ENCODE measurements at places on chromosomes 7 and 10.

DNA sequence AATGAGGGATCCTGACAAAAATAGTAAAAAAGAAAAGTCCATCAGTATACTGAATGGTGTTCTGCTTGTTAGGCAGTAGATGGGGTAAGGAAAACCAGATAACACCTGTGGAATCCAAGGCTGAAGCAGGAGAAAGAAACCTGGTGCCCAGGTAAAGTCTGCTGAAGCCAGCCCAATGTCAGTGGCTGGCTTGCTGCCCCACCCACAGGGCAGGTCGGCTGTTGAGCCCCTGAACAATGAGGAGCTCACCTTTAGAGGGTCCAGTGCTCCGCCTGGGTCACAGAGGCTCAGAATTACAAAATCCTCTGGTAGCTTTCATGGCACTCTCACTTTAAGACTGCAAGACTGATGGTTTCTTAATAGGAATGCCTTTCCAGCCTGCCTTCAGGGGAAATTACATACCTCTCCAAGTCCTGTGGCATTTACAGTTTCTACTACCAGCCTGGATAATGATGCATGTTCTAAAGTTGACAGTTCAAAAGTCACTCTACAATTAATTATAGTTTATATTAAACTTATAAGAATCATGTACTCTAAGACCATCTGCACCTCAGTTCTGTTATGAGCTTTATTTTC lies 23.8 kb downstream of the DHX32 start:
- DNase-seq = no peak

GRCh38 chr7:68770649-68771048 lies 827.6 kb upstream of the AUTS2 start:
- DNase-seq = no peak

DNA sequence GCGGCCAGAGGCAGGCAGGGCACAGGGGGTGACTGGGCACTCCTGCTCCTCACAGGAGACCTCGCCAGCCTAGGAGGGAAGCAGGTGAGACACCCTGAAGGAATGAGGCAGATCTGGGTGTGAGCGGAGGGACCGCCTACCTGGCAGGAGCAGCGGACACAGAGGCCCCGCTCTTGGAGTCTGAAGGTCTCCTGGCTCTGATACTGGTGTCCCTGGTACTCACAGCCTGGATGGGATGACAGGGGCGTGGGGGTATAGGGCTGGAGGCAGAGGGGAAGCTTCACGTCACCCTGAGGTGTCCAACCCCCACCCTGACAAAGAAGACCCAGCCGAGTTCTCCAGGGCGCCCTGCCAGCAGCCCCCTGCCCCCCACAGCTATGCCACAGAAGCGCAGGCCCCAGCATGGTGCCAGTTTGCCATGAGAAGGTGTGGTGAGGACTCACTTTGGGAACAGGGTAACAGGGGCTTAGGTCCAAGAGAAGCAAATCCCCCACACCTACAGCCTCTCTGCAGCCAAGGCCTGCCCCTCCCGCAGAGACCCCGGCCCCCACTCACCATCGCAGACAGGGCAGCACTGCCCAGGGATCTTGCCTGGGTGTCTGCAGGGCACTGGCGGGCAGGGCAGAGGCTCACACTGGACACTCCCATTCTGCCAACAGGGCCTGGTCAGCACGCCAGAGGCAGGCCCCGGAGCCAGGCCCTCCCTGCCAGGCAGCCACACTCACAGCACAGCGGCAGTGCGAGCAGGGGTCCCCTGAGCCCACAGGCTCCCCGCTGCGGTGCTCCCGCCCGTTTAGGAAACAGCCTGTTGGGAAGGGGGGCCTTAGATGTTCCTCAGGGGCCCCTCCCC lies 17.0 kb downstream of the KCP start:
- no peak for DNase-seq

DNA sequence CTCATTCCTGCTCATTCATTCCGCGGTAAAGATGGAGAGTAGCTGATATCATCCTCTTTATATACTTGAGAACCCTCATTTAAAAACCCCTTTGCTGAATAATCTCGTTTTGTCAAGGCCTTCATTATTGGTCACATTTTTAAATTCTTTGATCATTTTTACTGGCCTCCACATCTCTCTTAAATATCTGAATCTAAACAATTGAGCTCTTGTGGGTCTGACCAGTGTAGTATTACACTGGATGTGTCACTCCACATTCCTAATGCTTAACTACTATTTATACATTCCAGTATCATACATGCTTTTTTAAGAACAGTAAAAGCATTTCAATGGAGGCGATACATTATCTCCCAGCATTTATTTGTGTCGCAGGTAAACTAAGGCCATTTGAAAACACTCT lies 12.6 kb upstream of the PRPS1L1 start:
- DNase-seq = no peak

- no peak for DNase-seq
Measured at GRCh38 chr7:44666566-44666965, 60.1 kb downstream of the OGDH start.

GRCh38 chr7:48868916-48869315 lies 55.4 kb upstream of the CDC14C start:
- no peak for DNase-seq

- no peak for DNase-seq
Measured at GRCh38 chr10:33939892-33940291, 605.4 kb upstream of the NRP1 start.

DNA sequence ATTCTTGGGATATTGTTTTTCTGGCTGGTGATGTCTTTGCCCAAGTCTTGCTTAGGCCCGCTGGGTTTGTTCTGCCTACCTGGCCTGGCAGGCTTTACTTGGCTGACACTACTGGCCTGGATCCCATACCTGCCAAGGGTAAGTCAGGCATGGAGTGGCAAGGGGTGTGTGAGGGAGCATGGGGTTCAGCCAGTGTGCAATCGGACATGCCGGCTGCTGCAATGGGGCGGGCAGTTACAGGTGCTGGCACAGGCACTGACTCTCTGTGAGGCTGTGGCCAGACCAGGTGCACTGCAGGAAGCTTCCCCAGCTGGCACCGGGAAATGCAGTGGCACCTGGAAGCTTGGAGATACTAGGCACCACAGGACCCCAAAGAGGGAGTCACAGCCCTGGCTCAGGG lies 168.4 kb downstream of the PON1 start:
- DNase-seq = no peak

DNA sequence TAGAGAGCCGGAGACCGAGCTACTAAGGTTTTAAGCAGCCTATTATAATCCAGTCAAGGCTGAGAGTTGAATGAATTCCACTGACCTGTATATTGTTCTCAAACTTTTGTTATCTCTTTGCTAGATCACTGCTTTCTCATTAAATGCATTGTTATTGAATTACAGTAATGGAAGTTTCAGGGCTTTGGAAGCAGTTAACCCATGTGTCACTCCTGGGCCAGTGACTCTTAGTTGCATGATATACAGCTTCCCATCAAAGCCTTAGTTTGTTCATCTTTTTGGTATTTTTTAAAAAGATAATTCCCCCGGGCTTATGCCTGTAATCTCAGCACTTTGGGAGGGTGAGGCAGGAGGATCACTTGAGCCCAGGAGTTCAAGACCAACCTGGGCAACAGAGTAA lies 55.4 kb upstream of the KIAA1217 start:
- DNase-seq = no peak

GRCh38 chr7:92763636-92764423 lies 72.5 kb downstream of the CDK6 start:
- DNase-seq = no peak

DNA sequence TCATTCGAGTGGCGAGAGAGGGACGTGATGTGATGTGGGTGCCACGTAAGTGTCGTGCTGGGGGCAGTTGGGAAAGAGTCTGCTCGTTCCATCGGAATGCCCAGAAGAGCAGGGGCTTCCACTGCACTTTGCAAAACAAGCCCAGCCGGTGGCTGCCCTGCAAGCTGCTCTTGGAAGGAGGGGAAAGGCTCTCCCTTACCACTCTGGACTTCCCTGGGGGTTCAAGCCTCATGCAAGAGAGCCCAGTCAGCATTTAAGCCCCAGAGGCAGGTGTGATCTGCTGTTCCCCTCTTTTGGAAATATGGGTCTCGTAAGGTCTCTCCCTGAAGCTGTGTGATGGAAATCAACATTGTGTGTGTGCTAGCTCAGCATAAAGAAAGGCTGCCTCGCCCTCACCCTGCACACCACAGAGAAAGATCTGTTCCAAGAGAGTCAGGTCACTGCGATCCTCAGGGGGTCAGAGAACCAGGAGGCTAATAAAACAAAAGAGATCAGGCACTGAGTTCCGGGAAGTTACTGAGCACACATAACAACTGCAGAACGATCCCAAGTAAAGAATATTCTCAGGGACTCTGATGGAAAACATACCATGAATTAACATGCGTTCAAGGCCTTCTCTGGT lies 212.5 kb downstream of the ADAM12 start:
- DNase-seq = no peak

DNA sequence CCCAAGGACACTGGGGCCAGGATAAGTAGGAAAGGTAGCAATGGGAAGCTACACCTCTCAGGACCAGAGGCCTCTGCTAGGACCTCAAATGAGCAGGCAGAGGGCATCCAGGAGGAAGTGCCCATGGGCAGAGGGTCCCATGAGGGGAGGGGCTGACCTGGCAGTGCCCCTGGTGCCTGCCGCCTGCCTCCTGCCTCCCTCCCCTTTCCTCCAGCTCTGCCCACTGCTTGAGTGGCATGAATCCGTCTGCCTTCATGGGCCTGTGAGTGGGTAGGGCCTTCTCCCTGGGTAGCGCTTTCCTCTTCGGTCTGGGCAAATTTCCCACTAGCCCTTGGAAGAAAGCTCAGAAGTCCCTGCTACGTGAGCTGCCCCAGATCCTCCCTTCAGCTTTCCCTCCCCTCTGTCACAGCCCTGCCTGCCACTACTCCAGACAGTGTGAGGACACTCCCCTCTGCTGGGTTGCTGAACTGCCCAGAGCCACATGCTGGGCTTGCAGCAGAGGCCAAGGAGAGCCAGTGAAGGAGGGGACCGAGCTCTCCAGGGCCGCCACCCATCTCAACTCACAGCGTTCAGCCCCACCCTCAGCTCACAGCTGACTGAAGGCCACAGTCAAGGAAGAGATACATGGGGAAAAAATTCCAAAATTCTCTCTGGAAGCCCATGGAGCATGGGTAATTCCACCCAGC lies 141.4 kb downstream of the ARHGAP22 start:
- no peak for DNase-seq

DNA sequence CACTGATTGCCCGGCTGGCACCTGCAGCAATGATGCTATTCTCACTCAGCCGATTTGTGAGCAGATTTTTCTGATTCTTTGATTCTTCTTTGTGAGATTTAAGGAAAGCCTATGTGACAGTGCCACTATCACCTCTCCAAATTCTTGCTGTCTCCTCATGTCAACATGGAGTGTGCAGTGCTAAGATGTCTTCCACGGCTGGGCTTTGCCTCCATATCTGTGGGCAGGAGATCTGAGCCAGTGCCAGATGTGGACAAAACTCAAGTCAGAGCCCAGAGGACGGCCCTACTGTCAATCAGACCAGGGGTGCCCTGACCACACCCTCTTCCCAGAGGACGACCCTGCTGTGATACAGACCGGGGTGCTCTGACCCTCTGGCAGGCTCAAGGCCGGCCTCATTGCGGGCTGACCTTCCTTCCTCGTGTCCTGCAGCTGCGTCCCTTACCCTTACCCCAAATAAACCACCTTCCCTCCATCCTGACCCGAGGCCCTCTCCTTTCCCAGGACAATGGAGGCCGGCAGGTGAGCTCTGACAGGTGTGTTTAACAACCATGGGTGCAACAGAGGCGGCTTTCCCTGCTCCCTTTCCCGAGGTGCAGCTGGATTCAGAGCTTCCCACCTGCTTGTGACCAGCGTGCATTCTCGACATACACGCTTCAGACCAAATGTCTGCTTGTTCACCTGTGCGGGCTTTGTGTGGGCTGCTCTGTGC lies 221.4 kb downstream of the ADARB2 start:
- no peak for DNase-seq

GRCh38 chr7:135253851-135254771 lies 20.5 kb downstream of the STRA8 start:
- DNase-seq = no peak

GRCh38 chr10:70494536-70494935 lies 16.0 kb downstream of the PALD1 start:
- no peak for DNase-seq

DNA sequence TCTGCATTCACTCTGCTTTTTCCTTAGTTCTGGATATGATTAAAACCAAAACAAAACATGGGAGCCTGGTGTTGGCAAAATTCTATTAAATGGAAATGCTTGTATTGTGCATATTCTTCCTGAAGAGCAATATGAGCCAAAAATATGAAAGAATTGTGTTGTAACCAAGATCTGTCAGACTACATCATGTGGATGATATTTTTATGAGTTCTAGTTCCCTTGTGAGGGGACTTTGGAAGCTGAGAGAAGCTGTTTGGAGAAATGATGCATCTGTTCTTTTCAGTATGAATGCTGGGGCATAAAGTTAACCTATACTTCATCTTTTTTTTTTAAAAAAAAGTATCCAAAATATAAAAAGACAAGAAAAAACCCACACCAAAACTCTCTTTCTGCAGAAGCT lies 782.7 kb downstream of the ANKRD7 start:
- DNase-seq = no peak

DNA sequence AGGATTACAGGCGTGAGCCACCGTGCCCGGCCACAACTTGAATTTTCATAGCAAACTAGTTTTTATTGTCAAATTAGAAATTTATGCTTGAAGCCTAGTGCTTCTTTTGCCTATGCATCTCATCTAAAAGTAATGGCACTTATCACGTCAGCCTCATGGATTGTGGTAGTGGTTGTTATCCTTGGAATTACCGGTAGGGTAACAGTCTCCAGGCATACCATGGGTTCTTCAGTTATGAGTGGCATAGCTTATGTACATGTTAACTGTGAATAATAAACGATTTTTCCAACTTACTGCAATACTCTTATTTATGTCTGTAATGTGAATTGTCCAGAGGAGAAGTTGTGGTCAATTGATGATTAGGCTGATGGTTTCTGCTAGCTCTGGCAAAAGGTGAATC lies 63.1 kb downstream of the BMPR1A start:
- no peak for DNase-seq

- no peak for DNase-seq
Measured at GRCh38 chr10:625333-625696, 64.2 kb downstream of the DIP2C start.

DNA sequence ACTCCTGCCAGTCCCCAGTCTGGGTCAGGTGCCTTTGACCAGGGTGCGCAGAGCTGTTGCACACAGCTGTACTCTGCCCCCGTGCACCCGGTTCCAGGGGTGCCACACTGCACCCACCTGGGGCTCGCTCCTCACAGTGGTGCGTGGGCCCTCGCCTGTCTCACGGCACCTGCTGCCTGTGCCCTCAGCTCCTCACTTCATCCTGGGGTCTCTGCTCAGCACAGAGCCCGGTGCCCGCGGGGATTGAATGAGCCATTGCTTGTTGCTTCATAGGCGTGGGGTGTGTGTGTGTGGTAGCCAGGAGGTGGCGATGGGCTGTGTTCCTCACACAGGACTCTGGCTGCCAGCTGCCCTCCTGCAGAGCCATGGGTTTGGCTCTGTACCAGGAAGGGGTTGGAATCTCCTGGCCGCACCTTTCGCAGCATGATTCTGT lies 18.5 kb downstream of the EIF3B start:
- DNase-seq = no peak

GRCh38 chr7:151599401-151600227 lies 79.9 kb upstream of the RHEB start:
- DNase-seq = no peak

All from neuronal stem cell (in vitro differentiated cells).